Nephron progenitor cell (in vitro differentiated cells): ENCODE measurements at places on chromosomes 7 and 10.

DNA sequence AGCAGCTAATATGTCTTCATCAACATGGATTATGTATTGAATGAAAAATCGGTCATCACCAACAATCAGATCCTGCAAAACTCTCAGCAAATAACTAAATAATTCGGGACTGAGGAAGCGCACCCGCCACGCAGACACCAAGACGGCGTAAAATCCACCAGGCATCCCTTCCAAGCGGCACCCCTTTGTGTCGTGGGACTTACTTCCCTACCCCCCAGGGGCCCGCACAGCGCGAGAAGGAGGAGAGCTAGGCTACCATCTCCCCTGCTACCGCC, 721 bp downstream of the ARL3 start:
- H3K4me1 ChIP-seq: peaks cover 63% of the 10 kb centered on the region
- no peak for DNase-seq
- no peaks in the 10 kb centered on the region for H3K36me3 ChIP-seq
- peak overlapping the region; percentile 95 for H3K27ac ChIP-seq
- peak overlapping the region; percentile 95 for H3K4me3 ChIP-seq

- H3K27me3 ChIP-seq: peaks cover 12% of the 10 kb centered on the region
- DNase-seq: no peak
- H3K4me3 ChIP-seq: no peak overlapping the region
- no peak overlapping the region for H3K27ac ChIP-seq
- H3K36me3 ChIP-seq: no peaks in the 10 kb centered on the region
- H3K4me1 ChIP-seq: peaks cover 22% of the 10 kb centered on the region
These were observed 80.3 kb downstream of the WDR11 start for GRCh38 chr10:120931423-120931822.

DNA sequence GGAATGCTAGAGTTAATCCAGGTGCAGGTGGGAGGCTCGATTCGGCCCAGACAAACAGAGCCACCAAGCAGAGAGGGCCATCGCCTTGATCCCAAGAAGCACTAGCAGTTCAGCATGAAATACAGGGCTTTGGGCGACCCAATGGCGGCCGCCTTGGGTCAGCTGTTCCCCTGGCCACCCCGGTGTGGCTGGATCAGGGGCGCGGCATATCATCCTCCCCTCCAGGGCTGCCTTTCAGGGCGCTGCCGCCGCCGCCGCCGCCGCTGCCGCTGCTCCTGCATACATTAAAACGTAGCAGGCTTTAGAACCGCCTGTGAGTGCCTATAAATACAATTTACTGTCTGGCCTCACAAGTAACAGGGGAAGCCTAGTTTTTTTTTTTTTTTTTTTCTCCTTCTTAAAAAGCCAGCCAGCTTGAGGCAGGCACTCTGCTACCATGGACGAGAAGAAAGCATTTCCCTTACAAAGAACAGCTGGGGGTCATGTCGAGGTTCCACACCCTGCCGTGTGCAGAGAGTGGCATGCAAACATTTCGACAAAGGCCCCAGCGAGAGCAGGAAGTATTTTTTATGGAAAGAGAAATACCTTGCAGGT, 57.7 kb upstream of the EFCAB10 start:
- H3K27ac ChIP-seq: no peak overlapping the region
- H3K36me3 ChIP-seq: peaks cover 29% of the 10 kb centered on the region
- peak overlapping the region; percentile 72 for H3K4me3 ChIP-seq
- DNase-seq: peak; percentile 67
- peaks cover 54% of the 10 kb centered on the region for H3K4me1 ChIP-seq

DNA sequence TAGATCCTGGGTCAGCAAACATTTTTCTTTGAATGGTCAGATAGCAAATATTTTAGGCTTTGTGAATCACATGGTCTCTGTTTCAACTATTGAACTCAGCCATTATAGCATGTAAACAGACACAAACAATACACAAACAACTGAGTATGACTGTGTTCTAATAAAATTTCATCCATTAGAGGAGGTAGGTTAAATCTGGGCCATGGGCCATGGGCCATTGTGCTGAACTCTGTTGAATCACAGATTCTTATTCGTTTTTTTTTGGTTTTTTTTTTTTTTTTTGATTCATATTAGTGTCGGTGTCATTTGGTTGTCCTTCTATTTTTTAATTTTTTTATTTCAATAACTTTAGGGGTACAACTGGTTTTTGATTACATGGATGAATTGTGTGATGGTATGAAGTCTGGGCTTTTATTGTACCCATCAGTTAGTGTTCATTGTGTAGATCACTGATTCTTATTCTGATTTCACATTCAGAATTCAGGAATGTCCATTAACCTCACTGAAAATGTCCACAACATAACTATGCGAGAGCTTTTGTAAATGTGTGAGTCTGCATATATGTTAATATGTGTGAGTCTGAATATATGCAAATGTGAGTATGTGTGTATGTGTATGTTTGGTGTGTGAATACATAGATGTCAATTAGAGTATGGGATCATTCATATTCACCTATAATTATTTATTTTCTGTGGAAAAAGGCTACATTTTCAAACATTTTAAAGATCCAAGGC, 443.7 kb upstream of the GRM3 start:
- H3K4me3 ChIP-seq: no peak overlapping the region
- no peak for DNase-seq
- H3K27ac ChIP-seq: no peak overlapping the region

DNA sequence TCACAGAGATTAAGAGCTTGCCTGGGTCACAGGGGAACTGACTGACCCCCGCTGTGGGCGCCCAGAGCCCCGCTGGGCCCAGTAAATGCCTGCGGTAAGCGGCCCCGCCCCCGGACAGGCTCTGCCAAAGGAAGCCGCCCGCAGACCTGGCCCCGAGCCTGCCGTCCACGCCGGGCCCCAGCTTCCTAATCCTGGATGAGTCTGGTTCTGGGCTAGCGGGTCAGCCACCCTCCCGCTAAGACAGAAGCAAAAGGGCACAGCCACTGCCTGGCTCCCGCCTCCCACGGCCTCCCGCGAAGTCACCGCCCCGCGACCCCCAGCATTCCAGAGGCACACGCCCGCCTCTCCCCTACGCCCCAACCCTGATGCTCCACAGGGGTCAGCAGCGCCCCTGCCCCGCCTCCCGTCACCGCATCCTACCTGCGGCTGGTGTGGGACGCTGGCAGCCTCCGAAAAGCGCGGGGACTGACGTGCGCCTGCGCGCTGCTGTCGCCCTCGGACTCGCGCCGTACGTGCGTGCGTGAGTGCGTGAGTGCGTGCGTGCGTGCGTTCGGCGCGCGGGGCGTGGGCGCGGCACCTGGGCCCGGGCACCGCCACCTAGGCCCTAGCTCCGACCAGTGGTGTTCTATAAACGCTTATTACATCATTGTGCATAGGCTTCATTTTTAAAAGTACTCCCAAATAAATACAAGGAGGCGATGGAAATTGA, at the start of gene FIGNL1:
Gene FIGNL1 (minus strand): TSS at position 470 of the 709 bp plus-strand sequence. CDS start 3,063 bp downstream, outside the sequence.
- H3K27ac ChIP-seq: no peak within 1 kb of the TSS
- H3K27me3 ChIP-seq: peaks cover 17% of the 10 kb centered on the region
- peak within 1 kb of the TSS; percentile 84 for H3K4me3 ChIP-seq

DNA sequence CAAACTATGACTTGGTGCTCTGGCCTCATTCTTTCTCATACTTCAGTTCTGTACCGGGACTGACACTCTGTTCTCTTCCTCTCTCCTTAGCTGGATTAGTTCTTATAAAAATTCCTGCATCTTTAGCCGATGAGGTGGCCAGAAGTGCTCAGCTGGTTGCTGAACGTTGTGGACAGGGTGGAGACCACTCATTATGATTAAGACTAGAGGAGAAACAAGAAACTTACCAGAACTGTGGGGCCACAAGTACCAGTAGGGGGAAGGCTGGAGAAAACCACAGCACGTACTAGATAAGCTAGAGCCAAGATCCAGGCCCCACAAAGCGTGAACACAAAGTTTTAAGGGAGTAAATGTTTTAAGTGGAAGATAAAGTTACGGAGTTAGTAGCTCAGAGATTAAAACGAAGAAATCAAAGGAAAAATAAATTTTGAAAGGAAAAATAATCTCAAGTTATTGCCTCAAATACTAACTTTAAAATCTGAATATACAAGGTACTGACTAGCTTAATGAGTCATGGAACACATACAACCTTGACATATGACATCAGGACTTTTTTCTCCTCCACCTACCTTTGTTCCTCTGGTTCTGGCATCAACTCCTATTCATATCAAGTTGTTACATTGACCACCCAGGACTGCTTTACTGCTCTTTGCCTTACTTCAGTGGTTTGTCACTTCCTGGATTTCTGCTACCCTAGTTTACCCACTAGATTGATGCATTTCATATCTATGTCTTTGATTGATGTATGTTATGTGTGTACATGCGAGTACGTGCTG, 469.0 kb downstream of the TFEC start:
- no peak for DNase-seq
- no peaks in the 10 kb centered on the region for H3K27me3 ChIP-seq
- H3K4me1 ChIP-seq: no peaks in the 10 kb centered on the region
- no peak overlapping the region for H3K27ac ChIP-seq

DNA sequence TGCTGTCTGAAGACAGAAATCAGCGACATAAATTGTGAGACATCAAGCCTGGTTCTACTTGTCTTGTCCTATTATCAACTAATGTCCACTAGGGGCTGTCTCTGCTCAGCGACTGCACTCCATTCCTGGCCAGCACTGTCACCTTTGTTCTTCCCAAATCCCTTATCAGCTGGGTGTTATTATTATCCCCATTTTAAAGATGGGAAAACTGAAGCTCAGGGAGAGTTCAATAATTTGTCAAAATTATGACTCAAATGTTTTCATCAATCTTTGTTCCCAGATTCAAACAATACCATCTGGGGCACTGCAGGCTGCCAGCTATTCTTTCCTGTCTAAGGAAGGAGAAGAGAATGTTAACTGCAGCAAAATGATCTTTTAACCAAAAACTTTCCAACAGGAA, 431.6 kb upstream of the NFE2L3 start:
- peaks cover 76% of the 10 kb centered on the region for H3K4me1 ChIP-seq
- no peak for DNase-seq
- no peak overlapping the region for H3K27ac ChIP-seq
- no peaks in the 10 kb centered on the region for H3K27me3 ChIP-seq

DNA sequence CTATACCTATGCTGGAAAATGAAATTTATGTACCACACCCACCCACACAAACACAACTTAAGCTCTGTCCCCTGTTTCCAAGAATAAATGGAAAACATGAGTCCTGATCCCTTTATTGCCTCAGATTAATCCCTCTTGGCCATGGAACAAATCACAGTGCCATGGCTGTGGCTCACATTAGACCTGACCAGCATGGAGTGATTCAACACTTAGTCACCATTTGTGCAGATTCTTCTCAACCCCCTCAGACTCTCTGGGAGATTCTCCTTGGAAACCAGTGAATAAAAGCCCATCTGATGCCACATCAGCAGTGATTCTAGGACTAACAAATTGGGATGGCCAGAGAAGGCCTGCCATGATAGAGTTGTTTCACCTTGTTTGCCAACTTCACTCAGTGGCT, 204.4 kb upstream of the TMEM72 start:
- peaks cover 23% of the 10 kb centered on the region for H3K4me1 ChIP-seq
- H3K4me3 ChIP-seq: no peak overlapping the region
- peaks cover 7% of the 10 kb centered on the region for H3K27me3 ChIP-seq
- no peaks in the 10 kb centered on the region for H3K36me3 ChIP-seq

- H3K4me1 ChIP-seq: peaks cover 65% of the 10 kb centered on the region
- H3K27me3 ChIP-seq: no peaks in the 10 kb centered on the region
- no peaks in the 10 kb centered on the region for H3K36me3 ChIP-seq
- no peak overlapping the region for H3K4me3 ChIP-seq
- no peak overlapping the region for H3K27ac ChIP-seq
- no peak for DNase-seq
These were observed 162.9 kb downstream of the CREB5 start for GRCh38 chr7:28575241-28575643.

DNA sequence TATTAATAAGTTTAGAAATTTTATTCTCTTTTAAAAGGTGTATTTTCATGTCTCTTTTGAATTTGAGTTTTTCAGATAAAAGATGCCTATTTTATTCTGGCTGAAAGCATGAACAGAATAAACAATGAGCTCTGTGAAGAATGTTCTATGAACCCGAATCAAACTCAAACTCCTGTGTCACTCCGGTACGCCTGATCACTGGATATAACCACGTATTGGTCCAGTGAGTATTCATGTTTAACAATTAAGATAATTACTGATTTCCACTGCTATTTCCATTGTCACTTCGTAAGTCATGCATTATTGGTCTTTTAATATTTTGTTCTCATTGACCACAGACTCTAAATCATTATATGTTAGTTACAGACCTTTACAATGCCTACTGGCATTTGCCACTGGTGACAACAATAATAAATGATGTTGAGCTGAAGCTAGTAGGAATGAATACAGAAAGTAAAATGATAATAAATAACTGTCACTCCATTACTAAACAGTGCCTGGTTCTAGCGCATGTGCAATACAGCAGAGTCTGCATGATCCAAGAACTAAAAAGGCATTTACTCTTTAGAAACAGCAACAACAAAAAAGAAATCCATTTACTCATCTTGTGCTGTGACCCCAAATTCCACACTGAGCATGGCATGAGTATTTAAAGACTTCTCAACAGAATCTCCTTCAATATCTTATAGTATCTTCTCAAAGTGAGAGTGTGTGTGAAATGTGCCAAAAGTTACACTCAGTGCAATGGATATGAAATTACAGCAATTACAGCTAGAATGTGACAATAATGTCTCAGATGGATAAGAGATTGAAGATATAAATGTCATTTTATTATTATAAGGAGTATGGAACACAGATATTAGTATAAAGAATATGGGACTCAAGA, 827.0 kb upstream of the LRRTM3 start:
- H3K27ac ChIP-seq: no peak overlapping the region
- no peak overlapping the region for H3K4me3 ChIP-seq
- H3K27me3 ChIP-seq: no peaks in the 10 kb centered on the region
- H3K4me1 ChIP-seq: peaks cover 7% of the 10 kb centered on the region
- H3K36me3 ChIP-seq: no peaks in the 10 kb centered on the region
- no peak for DNase-seq

GRCh38 chr7:50976064-50976463, 193.4 kb upstream of the GRB10 start:
- H3K27ac ChIP-seq: no peak overlapping the region
- no peak for DNase-seq
- no peak overlapping the region for H3K4me3 ChIP-seq
- no peaks in the 10 kb centered on the region for H3K27me3 ChIP-seq
- H3K4me1 ChIP-seq: no peaks in the 10 kb centered on the region

DNA sequence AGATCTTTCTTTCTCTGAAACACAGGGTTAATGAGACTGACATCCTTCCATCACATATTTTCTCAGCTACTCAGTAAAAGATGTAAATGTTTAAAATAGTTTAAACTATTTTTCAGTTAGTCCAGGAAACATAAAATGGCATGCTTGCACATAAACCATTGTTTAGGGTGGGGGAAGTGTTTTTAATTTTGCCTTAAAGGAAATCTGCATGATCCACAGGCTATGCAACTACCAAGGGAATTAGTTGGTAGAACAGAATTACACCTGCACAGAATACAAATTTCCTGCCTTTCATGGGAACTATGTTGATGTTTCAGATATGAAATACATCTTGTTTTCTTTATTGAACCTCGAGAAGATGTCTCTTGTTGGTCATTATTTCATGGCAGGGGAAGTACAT, 10.6 kb downstream of the CAV1 start:
- no peak overlapping the region for H3K4me3 ChIP-seq
- H3K27ac ChIP-seq: no peak overlapping the region
- no peaks in the 10 kb centered on the region for H3K4me1 ChIP-seq
- no peak for DNase-seq
- H3K27me3 ChIP-seq: peaks cover 11% of the 10 kb centered on the region
- H3K36me3 ChIP-seq: peaks cover 4% of the 10 kb centered on the region

- no peak overlapping the region for H3K27ac ChIP-seq
- peaks cover 10% of the 10 kb centered on the region for H3K27me3 ChIP-seq
- DNase-seq: no peak
- H3K4me3 ChIP-seq: no peak overlapping the region
- no peaks in the 10 kb centered on the region for H3K4me1 ChIP-seq
- no peaks in the 10 kb centered on the region for H3K36me3 ChIP-seq
These were observed 156.1 kb upstream of the PLXDC2 start for GRCh38 chr10:19659920-19660655.

GRCh38 chr7:151235091-151235787, 3.0 kb downstream of the CHPF2 start:
- no peak overlapping the region for H3K27ac ChIP-seq
- peaks cover 4% of the 10 kb centered on the region for H3K36me3 ChIP-seq
